Activated CD4-positive, CD25-positive, alpha-beta regulatory T cell treated with anti-CD3 and anti-CD28 coated beads, Interleukin-2, amount 50 U/mL, for 72 hours (primary cell): ENCODE measurements at places on chromosomes 16 and 17.
A peak's percentile ranks its signal among the peaks of the same experiment; 100 is the strongest.

- DNase-seq, result no peak
These were observed 78.0 kb downstream of the MAP2K6 start for GRCh38 chr17:69492410-69493071.

GRCh38 chr16:57646388-57647039 lies 18.1 kb downstream of the ADGRG1 start:
- DNase-seq, result no peak

- no peak for DNase-seq
These were observed 67.6 kb upstream of the RBBP6 start for GRCh38 chr16:24471561-24472350.

DNA sequence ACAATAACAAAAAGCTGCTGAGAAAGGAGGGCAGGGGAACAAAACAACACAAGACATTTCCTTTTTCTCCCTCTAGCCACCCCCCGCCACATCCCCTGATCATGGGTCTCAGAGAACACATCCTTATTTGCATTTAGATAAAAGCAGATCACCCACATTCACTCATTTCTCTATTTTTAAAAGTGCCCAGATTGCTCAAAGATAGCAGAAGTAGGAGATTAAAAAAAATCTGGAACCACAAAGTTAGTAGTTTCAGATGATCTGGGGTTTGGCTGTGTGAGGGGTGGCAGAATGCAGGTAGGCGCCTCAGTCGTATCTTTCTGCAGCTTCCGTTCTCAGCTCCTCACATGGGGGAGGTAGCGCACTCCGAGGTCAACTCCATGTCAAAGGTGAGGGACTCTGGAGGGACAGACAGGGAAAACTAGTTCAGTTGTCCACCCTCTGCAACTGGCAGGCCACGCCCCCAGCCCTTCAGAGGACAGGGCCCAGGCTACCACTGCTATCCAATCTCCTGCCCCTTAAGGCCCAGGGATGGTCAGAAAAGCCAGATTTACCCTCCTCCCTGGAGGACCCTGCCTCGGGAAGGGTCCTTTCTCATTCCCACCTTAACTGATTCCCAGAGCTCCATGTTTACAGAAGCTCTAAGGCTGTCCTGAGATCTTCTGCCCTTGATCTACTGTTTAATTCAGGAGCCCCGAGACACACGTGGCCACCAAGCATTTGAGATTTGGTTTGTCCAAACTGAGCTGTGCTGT lies 27.3 kb downstream of the STAT5A start:
- no peak for DNase-seq

GRCh38 chr17:6574687-6575595 lies 18.6 kb upstream of the PITPNM3 start:
- no peak for DNase-seq

GRCh38 chr16:49822649-49823370 lies 33.1 kb downstream of the ZNF423 start:
- DNase-seq, result no peak

- peak; percentile 50 for DNase-seq
These were observed 18.8 kb upstream of the GAA start for GRCh38 chr17:80082403-80083135.

DNA sequence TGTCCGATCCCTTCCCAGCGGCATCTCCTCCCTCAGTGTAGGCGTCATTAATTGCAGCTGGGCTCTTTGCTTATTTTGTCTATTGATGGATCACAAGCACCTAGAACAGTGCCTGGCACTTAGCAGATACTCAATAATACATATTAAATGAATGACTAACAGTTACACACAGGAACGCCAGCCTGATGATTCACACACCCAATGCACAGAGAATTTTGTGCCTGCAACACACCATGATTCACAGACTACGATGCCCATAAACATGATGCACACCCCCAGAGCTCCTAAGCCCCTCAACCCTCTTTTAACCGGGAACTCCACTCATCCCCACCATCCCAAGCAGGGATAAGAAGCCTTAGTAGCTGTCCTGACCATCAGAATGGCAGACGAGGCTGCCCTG lies 66.6 kb upstream of the TMEM97 start:
- DNase-seq, result no peak

GRCh38 chr16:72043058-72043457 lies 11.2 kb upstream of the HP start:
- DNase-seq, result no peak

- no peak for DNase-seq
These were observed 1.7 kb upstream of the CDH11 start for GRCh38 chr16:65123396-65124211.

DNA sequence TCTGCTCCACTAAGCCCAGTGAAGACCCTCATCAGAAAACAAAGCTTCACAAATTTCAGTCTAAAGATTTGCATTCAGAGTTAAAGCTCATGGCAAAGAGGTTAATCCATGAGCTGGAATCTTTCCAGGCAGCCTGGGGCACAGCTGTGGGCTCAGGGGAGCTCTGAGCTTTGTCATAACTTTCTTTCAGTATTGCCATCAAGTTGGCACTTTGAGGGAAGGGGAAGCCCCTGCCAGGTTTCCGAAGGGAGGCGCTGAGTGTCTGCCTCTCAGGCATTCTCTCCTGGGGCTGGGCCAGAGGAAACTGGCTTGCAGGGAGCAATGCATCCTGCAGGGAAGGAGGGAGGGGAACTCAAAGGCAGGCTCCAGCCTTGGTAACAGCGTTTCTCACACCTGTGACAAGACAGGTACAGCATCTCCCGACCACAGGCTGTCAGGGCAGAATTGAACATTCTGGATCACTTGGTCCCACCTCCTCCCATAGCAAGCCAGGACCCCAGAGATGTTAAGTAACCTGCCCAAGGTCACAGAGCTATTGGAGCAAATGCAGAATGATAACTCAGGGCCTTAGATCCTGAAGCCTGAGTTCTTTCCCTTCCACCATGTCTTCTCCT lies 3.9 kb downstream of the LPO start:
- no peak for DNase-seq

GRCh38 chr17:11121341-11121985 lies 119.5 kb upstream of the SHISA6 start:
- DNase-seq, result no peak

DNA sequence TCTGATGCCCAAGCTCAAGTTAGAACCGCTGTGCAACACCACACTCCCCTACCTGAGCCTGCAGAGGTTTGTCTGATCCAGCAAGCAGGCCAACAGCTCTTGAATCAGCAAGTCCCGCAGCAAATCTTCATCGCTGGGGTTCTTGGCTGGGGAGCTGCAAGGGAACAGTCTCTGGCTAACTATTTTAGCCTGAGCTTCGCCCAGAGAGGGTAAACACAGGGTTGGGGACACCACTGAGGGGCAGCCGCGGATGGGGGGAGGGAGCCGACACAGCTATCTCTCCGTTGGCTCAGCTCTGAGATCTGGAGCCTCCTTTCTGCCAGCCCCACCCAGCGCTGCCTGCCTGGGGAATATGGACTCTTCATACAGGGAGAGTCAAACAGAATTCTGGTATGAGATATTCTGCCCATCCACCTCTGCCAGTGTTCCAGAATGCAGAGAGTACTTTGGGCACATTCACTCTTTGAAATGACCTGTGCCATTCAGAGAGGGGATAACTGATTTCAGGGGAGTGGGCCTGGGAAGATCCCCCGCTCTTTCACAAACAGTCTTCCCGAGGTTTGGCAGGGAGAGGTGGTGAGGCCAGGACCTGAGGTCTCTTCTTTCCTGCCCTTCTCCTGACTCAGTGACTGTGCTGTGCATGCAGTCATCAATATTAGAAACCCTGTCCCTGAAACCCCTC lies 7.4 kb downstream of the GIP start:
- DNase-seq, result no peak

DNA sequence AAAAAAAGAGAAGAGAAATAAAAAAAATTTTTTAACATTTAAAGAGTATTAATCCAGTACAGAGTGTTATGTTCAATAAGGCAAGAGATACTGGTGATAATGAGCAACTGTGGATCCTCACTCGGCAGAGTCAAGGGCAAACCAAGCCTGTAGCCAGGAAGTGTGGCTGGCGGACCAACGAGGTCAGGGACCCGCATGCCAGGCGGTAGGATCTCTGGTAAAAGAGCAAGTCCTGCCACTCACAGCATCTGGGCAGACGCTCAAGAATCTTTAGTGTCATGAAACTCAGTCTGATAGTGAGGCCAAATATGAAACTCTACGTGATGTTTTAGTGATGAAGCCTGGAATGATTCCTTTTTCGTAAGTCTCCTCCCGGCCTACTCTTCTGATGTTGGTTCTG lies 8.3 kb upstream of the GEMIN4 start:
- DNase-seq, result no peak

GRCh38 chr16:11948819-11949218 lies 7.0 kb upstream of the NPIPB2 start:
- DNase-seq, result no peak

DNA sequence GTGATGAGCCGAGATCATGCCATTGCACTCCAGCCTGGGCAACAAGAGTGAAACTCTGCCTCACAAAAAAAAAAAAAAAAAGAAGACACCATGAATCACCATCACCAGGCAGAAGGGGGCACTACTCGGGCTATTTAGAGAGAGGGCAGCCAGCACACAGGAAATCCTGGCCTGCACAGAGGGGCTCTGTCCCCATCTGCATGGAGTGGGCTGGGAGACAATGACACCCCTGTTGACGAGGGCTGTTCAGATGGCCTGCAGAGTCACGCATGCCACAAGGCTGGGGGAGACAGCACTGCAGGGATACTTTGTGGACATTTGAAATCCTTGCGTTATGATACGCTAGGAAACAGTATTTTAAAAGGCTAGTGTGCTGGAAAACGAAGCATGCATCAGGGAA lies 48.3 kb downstream of the CUEDC1 start:
- no peak for DNase-seq

GRCh38 chr17:40480501-40481003 lies 20.9 kb downstream of the TNS4 start:
- DNase-seq, result peak; percentile 71

GRCh38 chr16:30406795-30407101 lies 658 bp upstream of the ZNF771 start:
- no peak for DNase-seq

GRCh38 chr17:39979893-39980350 lies 685 bp upstream of the PSMD3 start:
- DNase-seq, result no peak

GRCh38 chr17:56929362-56929969 lies 15.6 kb upstream of the TRIM25 start:
- DNase-seq, result no peak

DNA sequence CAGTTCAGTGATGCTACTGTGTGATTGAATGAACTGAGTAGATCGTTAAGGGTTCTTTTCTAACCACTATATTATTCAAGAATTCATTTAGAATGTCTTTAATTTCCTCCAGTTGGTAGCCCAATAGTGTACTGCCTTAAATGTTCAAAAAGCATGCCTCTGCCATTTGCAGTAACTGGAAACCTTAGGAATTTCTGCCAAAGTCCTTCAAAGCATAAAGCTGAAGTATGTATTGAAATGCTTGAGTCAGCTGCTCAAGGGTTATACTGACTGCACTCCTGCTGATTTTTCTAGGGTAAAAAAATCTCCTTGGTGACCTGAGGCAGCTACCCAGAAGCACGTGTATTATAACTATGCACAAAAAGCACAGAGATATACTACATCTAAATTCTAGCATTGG lies 56.5 kb downstream of the SNTB2 start:
- DNase-seq, result no peak
